ENCODE measurements at places on chromosomes 3 and 15.

- DNase-seq = no peak
These were observed 228.7 kb upstream of the ZNF385D start for GRCh38 chr3:21979706-21980105.

- peak; percentile 72 for DNase-seq
These were observed at the start of gene GMNC for GRCh38 chr3:190862209-190863118. TSS of gene GMNC (minus strand) at chr3:190862694. CDS start at chr3:190862615, 79 bp downstream.

GRCh38 chr3:97981886-97982285 is 9.7 kb upstream of the RIOX2 start:
- DNase-seq = peak; percentile 38

- DNase-seq = no peak
These were observed 198.6 kb upstream of the NR2E3 start for GRCh38 chr15:71611553-71612396.

DNA sequence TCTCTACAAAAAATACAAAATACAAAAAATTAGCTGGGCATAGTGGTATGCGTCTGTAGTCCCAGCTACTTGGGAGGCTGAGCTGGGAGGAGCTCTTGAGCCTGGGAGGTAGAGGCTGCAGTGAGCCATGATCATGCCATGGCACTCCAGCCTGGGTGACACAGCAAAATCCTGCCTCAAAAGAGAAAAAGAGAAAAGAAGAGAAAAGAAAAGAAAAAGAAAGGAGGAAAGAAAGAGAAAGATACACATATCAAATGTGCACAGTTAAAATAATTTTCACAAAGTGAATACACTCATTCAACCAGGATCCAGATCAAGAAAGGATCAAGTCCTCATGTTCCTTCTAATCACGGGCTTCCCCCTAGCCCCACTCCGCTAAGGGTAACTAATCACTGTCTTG is 5.8 kb upstream of the C15orf61 start:
- no peak for DNase-seq

- no peak for DNase-seq
These were observed 131.1 kb upstream of the NSMCE3 start for GRCh38 chr15:29400701-29401100.

Measured in kidney capillary endothelial cell (primary cell).